AG10803 (cell line): ENCODE measurements at places on chromosomes 7 and 10.
A peak's percentile ranks its signal among the peaks of the same experiment; 100 is the strongest.

- DNase-seq, result peak; percentile 85
Observed at GRCh38 chr7:151232091-151232916, at the start of gene CHPF2. TSS of gene CHPF2 (plus strand) at chr7:151232483. CDS start at chr7:151234012, 1,529 bp downstream.

GRCh38 chr10:13711291-13711690, 124.5 kb downstream of the PRPF18 start:
- DNase-seq, result no peak

DNA sequence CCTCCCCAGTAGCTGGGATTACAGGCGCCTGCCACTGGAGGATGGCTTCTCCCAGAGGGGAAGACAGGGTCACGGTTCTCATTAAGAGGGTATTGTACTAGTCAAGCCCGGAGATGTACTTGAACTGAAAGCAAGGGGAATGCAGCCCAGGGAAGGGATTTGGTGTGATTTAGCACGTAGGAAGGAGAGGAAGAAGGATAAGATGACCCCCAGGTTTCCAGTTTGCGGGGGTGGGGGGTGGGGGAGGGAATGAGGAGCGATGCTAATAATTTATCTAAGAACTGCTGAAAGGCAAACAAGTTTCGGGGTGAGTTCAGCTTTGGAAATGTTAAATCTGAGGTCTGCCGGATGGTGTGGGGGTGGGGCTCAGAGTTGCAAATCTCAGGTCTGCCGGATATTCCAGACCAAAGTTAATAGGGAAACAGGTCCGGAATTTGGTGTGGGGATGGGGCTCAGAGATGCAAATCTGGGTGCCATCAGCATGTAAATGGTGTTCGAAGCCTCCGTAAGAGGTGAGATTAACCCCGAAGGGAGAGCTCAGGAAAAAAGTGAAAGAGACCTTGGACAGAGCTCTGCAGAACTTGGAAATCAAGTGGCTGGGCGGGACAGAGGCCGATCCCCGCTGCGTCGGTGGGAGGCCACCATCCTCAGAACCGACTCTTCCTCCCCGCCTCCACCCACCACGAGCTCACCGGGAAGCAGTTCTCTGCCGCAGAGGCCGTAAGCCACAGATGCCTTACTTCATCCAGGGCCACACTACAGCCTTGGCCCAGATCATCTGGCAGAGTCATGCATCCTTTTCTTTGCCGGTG, 1.6 kb upstream of the SEPHS1 start:
- peak; percentile 46 for DNase-seq

DNA sequence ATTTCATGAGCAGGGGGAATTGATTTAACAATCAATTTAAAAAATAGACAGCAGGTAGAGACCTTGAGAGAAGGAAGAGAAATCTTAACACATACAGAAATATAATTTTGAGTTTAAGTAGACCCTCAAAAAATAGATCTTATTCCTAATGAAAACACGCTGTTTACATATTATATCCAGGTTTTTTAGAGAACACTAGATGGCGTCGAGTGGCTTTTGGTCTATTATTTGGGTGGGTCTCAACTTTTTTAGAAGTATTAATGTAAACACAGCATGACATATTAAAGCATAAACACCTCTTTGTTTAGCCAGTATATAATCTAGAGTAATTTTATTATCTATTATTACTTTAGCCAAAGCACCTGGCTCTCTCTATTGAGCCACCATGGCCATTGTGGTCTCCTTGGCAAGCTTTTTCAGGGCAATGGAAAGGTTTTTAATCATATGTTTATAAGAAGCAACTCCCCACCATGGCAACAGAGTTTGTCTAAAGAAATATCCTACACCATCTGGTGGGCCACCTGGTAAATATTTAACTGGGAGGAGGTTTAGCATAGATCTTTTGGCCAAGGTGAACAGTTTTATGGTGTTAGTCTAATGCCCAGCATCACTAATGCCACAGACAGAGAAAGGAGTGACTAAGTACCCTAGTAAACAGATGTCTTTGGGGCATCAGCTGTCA, 59.7 kb upstream of the PRSS1 start:
- DNase-seq, result no peak

DNA sequence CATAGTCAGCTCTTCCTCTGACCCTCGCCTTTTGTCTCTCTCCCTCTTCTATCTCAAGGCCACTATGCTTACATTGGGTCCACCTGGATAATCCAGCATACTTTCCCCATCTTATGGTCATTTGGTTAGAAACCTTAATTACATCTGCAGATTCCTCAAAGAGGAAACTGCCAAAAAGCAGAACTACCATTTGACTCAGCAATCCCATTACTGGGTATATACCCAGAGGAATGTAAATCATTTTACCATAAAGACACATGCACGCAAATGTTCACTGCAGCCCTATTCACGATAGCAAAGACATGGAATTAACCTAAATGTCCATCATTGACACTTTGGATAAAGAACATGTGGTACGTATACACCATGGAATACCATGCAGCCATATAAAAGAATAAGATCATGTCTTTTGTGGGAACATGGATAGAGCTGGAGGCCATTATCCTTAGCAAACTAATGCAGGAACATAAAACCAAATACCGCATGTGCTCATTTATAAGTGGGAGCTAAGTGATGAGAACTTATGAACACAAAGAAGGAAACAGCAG, 114.8 kb upstream of the NPY start:
- DNase-seq, result no peak

DNA sequence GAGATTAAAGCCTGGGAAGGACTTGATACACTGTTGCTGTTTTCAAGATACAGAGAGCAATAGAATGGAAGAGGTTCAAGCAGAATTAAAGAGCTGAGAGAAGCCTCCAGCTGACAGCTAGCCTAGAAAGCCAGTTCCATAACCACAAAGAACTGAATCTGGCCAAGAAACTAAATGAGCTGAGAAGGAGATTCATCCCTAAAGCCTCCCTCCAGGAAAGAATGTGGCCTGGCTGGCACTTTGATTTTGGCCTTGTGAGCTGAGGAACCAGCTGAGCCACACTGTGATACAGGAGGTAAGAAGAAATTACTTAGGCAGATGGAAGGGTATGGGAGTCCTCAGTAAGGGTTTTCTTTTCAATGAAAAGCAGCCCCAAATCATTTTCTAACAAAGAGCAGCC, 324.1 kb downstream of the PHF14 start:
- peak; percentile 35 for DNase-seq
